Non-pigmented ciliary epithelial cell (primary cell): ENCODE measurements at places on chromosomes 1 and 21.

- DNase-seq: no peak
Measured at GRCh38 chr1:235330918-235331285, 2.5 kb downstream of the GGPS1 start.

GRCh38 chr1:111191496-111191895, 8.9 kb downstream of the DENND2D start:
- peak; percentile 42 for DNase-seq

DNA sequence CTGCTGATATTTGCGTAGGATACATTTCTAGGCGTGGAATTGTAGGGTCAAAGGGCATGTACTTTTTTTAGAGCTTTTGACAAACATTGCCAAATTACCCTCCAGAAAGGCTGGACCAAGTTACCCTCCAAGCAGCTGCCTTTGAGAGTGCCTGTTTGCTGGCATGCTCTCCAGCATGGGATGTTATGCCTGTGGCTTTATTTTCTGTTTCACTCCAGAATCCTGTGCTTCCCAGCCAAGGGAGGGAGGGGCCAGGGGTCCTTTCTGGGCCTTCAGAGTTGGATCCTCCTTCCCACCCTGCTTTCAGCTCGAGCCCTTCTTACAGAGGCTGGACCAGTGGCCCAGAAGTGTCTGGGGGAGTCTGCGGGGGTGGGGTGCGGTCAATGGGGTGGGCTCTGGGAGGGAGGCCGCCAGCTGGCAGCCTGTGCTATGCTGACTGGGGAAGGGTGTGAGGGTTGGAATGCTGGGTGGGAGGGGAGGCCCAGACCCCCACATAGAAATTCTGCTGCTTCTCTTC, 81.2 kb downstream of the EPHB2 start:
- no peak for DNase-seq

- DNase-seq: no peak
Measured at GRCh38 chr1:208233978-208234377, 10.2 kb downstream of the PLXNA2 start.

- DNase-seq: no peak
Measured at GRCh38 chr1:183403498-183403897, 14.7 kb downstream of the NMNAT2 start.

DNA sequence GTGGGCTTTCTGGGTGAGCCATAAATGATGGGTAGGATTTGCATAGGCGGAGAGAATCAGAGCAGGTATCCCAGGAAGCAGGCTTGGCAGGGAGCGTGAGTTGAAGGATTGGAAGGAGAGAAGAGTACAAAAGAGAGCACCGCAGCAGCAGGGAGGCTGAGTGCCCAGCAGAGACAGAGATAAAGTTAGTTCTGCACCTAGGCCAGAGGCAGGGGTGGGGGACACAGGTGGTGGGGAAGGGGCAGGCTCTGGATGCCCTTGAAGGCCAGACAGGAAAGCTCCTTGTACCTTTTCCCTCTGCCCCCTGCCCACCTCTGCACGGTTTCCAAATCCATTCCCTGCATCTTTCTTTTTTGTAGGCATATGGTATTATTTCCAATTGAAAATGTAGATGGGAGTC, 33.0 kb upstream of the TRABD2B start:
- DNase-seq: no peak

- DNase-seq: no peak
Measured at GRCh38 chr1:179586107-179586823, 5.4 kb upstream of the TDRD5 start.

GRCh38 chr1:52713590-52713989, 12.7 kb upstream of the ZYG11B start:
- no peak for DNase-seq
